Activated CD4-positive, alpha-beta T cell treated with anti-CD3 and anti-CD28 coated beads, Interleukin-2, amount 10 ng/mL, durations not matched to agents 24 days and 14 days (primary cell): ENCODE measurements at places on chromosomes 12 and 14. TPM values are rescaled to one million over a fixed set of nuclear protein-coding genes. Genes with fewer than 3 reads are reported as not detected.

The BCAT1 gene
- total RNA-seq = 49.7 and 51.9 TPM in 2 replicates

DNA sequence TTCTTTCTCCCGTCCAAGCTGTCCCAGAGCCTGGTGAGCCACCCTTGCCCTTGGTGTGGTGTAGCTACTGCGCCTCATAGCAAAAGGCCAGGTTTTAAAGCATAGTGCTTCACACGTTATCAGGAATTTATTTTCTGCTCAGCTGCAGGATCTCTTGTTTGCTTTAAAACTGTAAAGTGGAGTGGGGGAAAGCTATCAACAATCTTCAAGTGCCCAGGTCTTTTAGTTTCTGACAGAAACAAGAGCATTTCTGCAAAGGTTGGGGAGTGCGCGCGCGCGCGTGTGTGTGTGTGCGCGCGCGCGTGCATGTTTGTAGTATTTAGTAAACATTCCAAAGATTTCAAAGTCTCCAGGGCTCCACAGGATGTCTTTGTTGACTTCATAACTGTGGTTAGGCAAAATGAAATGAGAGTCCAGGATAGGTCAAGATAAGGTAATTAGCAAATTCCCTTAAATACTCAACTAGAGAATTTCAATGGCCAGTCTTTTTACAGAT lies 45.5 kb downstream of the EML1 start:
- no peak for DNase-seq

GRCh38 chr14:94027566-94028449 lies 1.7 kb downstream of the OTUB2 start:
- no peak for DNase-seq

- no peak for DNase-seq
Measured at GRCh38 chr12:92619730-92620684, 82.8 kb upstream of the PLEKHG7 start.

The HPD gene
- total RNA-seq = not detected in 2 replicates

- no peak for DNase-seq
Measured at GRCh38 chr12:122902854-122903692, 7.1 kb upstream of the VPS37B start.

The ABHD12B gene
- total RNA-seq = not detected in 2 replicates

GRCh38 chr14:75044322-75044721 lies 6.9 kb downstream of the MLH3 start:
- no peak for DNase-seq

DNA sequence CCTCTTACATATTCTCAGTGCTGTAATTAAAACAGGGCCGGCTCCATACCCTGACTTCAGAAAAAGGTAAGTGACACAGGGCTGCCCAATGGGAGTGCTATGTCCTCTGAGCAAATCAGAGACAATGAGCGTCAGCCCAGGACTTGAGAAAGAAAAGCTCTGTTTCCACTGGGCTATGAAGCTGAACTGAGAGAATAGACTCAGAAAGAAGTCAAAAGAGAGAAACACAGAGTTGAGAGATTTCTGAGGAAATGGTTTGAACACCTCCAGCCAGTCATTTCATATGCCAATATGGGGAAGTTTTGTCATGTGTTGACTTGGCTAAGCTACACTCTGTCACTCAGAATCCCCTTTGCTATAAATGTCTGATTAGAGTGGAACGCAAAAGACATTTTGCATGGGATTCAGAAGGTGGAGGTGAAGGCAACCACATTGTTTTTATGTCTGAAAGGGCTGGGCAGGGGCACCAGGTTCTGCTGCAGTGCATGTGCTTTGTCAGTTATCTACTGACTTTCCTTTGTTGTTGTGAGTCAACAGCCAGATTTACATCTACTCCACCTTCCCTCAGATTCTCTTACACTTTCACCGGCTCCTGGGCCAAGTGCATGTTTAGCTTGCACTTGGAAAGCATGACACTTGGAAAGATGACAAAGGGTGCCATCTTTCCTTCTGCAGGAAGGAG lies 313.3 kb downstream of the DUSP6 start:
- DNase-seq = peak; percentile 68

The ZC2HC1C gene
- 0.82 and 1.6 TPM in 2 replicates for total RNA-seq

The IL26 gene
- total RNA-seq = 6.9 and 7.7 TPM in 2 replicates

GRCh38 chr14:88866305-88866704 lies 41.9 kb downstream of the TTC8 start:
- no peak for DNase-seq

DNA sequence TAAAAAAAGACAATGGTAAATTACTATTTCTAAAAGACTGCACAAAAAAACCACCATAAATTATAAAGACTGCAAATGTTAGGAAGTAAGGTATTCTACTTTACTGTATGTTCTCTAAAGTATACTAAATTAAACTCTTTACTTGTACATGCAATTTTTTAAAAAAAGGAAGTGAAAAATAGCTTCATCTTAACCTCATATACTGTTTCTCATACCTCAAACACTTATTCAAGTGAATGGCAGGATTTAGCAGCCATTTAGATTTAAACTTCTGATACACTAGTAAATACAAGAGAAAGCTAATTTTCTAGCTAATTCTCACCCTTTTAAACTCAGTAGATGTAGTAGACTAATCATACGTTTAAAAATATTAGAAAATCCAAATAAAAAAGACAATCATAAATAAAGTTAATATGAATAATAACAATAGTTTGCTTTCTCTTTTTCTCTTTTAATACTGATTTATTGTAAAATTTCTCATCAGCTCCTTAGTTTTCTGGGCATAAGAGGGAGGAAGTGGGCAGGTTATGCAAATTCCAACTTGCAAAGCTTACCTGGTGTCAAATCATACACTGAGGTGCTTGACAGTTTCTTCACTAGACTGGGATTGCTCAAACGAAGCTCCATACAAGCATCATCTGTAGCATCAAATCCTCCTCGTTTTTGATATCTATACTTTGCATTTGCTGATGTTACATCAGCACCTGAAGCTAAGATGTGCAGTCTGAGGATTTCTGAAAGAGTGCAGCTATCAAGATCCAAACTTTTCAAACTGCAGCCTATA lies 71.0 kb upstream of the CFL2 start:
- DNase-seq = no peak

DNA sequence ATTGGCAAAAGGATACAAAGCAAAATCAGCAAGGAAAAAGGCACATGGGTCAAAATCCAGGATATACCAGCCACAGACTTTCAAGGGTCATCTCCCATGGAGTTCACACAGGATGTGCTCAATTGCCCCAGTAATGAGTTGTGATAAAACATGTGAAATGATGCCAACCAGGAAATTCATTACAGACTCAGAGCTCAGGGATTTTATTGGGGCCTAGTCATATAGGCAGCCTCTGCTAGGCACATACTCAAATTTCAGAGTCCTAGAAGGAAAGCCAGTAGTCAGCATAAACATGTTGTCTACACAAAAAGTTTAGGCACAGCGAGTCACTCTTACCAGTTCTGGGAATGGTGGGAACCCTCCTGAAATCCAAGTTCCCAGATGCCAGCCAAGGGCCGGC lies 64.4 kb upstream of the OSBPL8 start:
- no peak for DNase-seq

The CD163 gene
- total RNA-seq = not detected in 2 replicates

DNA sequence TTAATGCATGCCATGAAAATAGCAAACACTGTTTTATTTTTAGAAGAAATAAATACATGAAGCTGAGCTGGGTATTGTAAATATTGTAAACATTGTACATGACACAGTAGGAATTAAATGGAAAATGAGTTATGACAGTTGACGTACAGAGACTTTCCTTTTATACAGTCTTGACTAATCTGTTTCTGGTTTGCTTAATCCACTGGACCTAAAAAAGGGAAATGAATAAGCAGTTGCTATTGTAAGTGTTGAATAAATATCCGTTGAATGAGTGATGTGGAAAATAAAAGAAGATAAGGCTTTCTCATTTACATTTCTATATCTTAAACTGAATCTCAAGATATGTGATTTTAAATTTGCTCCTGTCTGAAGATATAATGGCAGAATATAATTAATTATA lies 15.0 kb downstream of the PMCH start:
- DNase-seq = no peak

DNA sequence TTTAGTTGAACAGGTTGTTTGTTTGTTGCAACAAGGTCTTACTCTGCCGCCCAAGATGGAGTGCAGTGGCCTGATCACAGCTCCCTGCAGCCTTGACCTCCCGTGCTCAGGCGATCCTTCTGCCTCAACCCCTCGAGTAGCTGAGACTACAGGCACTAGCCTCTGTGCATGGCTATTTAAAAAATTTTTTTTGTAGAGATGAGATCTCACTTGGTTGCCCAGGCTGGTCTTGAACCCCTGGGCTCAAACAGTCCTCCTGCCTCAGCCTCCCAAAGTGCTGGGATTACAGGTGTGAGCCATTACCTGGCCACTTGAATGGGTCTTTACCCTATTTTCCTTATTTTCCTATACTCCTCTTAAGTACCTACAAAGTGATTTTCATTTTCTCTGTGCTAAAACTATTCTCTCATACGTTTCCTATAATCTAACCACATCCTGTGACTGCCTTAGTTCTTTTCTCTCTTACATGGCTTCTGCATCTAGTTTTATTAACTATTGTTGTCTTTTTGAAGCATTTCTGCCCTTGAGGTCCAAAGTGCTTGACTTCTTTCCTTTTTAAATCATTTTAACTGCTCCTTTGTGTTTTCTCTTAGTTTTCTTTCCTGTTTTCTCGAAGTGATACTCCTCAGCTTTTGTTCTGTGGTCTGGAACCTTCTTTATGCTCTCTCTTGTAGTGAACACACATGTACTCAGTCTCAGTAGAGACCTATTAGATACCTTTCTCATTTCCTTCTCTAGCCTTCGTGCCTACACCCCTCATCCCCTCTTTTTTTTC lies 14.1 kb downstream of the GPX2 start:
- DNase-seq = peak; percentile 75

The EGLN3 gene
- total RNA-seq = 17.4 and 17.6 TPM in 2 replicates

The MDM2 gene
- total RNA-seq = 227 and 233 TPM in 2 replicates

DNA sequence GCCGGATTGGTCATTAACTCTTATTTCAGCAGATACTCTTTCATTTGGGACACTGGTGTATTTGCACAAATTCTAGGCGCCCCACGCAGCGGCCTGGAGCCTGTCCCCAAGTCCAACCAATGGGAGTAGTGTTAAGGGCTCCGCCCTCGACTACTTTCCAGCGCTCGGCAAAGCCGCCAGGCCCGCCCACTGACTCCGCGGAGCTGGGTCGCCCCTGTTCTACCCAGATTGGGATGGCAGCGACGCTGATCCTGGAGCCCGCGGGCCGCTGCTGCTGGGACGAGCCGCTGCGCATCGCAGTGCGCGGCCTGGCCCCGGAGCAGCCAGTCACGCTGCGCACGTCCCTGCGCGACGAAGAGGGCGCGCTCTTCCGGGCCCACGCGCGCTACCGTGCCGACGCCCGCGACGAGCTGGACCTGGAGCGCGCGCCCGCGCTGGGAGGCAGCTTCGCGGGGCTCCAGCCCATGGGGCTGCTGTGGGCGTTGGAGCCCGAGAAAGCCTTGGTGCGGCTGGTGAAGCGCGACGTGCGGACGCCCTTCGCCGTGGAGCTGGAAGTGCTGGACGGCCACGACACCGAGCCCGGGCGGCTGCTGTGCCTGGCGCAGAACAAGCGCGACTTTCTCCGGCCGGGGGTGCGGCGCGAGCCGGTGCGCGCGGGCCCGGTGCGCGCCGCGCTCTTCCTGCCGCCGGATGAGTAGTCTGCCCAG lies at the start of gene ACOT6:
ACOT6 (plus strand) TSS at position 179 of the 707 bp plus-strand sequence; CDS start at position 234, 55 bp downstream.
- DNase-seq = peak; percentile 90

The SELPLG gene
- total RNA-seq = 47.4 and 49.4 TPM in 2 replicates

The KRT2 gene
- total RNA-seq = not detected in 2 replicates

- DNase-seq = no peak
Measured at GRCh38 chr12:570435-570920, 92.8 kb downstream of the NINJ2 start.

The B4GALNT1 gene
- total RNA-seq = 4.6 and 5.7 TPM in 2 replicates

DNA sequence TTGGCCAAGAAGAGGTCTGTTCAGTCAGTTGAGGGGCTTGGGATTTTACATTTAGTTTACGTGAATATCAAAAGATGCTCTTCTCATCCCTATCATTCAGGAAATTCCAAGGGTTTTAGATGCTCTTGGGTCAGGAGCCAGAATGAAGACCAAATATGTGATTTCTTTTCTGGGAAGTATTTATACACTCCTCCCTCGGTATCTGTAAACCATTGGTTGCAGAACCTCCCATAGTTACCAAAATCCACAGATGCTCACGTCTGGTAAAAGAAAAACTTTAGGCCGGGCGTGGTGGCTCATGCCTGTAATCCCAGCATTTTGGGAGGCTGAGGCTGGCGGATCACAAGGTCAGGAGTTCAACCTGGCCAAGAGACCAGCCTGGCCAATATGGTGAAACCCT lies 75.9 kb downstream of the TNFAIP2 start:
- no peak for DNase-seq

The PIWIL1 gene
- not detected in 2 replicates for total RNA-seq

The TMEM229B gene
- total RNA-seq = 2.4 and 2.7 TPM in 2 replicates

- peak; percentile 68 for DNase-seq
Measured at GRCh38 chr14:65103150-65103760, 938 bp upstream of the MAX start.

GRCh38 chr14:47365233-47365632 lies 310.2 kb downstream of the MDGA2 start:
- DNase-seq = no peak

The KCNK13 gene
- total RNA-seq = not detected in 2 replicates

- DNase-seq = no peak
Measured at GRCh38 chr12:67671419-67671818, 22.9 kb downstream of the DYRK2 start.

- DNase-seq = no peak
Measured at GRCh38 chr12:63450816-63451215, 217.5 kb downstream of the DPY19L2 start.

The HVCN1 gene
- 17.9 and 18.0 TPM in 2 replicates for total RNA-seq

DNA sequence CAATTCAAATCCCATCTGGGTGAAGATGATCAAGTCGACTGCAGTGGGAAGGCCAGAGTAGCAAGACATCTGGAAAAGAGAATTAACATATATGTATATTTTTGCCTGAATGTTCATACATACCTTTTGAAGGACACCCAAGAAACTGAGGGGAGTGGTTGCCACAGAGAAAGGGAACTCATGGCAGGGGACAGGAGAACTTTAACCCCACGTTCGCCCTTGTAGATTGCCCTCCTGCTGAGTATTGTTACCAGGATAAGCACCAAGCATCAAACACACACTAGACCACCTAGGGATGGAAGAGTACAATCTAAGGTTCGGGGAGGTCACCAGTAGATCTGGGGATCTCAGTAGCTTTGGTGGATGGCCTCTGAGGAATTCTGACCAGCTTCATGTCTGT lies 9.7 kb downstream of the KRT1 start:
- no peak for DNase-seq
